ENCODE measurements at places on chromosomes 7 and 10. TPM values are rescaled to one million over a fixed set of nuclear protein-coding genes. Genes with fewer than 3 reads are reported as not detected.

DNA sequence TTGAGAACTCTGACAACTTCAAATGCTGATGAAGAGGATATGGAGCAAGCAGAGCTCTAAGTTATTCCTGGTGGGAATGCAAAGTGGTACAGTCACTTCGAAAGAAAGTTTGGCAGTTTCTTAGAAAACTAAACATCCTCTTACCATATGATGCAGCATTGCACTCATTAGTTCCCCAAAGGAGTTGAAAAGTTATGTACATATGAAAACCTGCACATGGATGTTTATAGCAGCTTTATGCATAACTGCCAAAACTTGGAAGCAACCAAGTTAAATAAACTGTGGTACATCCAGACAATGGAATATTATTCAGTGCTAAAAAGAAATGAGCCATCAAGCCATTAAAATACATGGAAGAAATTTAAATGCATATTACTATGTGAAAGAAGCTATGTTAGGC lies 779.3 kb upstream of the COBL start:
- DNase-seq: no peak

DNA sequence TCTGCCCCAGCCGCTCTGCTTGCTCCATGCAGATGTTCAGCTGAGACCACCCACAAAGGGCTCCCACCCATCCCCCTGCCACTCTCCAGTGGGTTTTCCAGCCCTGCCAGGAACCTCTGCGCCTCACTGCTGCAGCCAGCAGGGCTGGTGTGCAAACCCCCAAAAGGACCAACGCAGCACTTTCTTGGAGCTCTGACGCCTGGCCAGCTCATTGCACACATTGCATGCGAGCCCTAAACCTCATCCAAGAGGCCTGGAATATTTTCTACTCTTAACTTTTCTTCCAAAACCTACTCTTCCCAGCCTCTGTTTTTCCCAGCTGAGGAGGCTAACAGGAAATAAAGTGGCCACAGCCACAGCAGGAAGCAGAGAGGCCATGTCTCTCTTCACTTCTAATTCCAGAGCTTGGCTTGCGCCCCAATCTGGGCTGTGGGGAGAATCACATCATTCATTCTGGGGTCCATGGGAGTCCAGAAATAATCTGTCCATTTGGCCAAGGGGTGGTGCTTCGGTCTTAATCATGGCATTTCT lies 4.6 kb upstream of the FAM170B start:
- no peak for DNase-seq

GRCh38 chr7:28847176-28847575 lies 111.0 kb downstream of the TRIL start:
- no peak for DNase-seq

DNA sequence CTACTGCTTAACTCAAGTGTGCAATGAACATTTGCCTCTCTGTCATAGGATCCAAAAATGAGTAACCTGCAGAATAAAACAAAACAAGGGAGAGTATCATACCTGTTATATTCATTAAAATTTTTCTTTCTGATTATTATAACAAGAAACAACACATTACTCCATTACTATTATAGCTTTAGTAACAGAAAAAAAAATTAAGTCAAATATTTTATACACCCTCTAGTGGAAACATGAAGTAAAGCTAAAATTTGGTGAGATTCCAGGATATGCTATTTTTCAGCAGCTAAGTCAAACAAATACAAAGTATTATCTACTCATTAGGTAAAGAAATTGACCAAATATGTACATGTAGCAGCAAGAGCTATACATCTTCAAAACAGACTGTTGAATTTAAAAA lies 56.3 kb downstream of the PDZD8 start:
- DNase-seq: no peak

DNA sequence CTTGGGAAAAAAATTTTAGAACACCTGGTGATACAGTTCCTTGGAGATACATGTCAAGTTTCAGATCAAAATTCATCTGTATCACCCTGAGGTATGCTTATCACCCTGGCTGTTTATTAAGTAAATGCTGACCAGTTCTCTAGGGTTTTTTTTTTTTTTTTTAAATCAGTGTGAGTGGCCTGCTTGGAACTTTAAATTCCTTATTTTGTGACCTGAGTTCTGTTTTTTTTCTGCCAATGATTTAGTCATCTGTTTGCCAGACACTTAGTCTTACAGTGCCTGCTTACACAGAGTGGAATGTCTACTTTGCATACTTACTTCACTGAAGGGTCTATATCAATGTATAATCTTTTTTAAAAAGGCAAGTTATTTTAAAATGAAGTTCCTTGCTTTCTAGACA lies 1.8 kb downstream of the TSPAN13 start:
- no peak for DNase-seq

- DNase-seq: no peak
Measured at GRCh38 chr10:119399466-119399865, 143.1 kb downstream of the RGS10 start.

DNA sequence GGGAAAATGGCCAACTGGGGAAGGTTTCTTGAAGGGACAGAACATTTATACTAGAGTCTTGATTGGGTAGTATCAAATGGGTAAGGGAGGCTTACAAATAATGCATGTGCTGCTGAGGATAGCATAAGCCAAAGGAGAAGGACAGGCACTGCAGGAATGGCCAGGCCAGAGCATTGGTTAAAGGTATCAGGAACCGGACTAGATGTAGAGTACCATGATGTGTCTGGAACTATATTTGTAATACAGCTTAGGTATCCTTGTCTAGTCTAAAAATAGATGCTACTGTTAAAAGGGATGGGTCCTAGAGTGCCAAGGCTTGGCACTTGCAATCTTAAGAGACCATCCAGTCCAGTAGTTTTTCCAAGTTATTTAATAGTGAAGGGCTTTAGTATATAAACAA lies 20.3 kb downstream of the TMEM243 start:
- DNase-seq: no peak

The DDX21 gene
- total RNA-seq: 62.1 TPM

The SUV39H2 gene
- total RNA-seq: 5.4 TPM

The CROT gene
- 17.9 TPM for total RNA-seq

The OR2A12 gene
- total RNA-seq: not detected
